ENCODE measurements at places on chromosomes 1 and 21. TPM values are rescaled to one million over a fixed set of nuclear protein-coding genes. Genes with fewer than 3 reads are reported as not detected.

The KCNJ6 gene
- total RNA-seq: 0.06 TPM

The TMEM54 gene
- total RNA-seq: 18.8 TPM

The SV2A gene
- total RNA-seq: 4.8 TPM

The SLC6A17 gene
- total RNA-seq: 0.44 TPM

DNA sequence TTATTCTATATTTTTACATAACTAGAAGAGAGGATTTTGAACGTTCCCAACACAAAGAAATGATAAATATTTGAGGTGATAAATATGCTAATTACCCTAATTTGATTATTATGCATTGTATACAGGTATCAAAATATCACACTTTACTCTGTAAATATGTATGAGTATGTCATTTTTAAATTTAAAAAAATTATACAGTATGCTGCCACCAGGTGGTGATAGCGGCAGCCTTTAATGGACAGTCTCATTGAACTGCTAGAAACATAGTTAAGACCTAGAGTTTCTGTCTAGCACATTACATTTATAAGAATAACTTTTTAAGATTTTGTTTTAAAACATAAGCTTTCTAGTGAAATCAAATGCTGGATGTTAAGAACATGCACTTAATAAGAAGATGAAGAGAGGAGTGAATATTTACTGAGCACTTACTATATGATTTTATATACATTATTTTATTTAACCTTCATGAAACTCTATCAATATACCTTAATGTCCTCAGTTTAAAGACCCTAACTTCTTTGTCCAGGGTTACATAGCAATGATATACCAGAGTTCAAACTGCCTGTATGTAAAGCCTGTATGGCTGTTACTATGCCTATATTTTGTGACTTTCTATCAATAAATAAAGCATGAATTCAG is 207.1 kb downstream of the NUF2 start:
- no peaks in the 10 kb centered on the region for H3K4me1 ChIP-seq
- no peak overlapping the region for H3K4me3 ChIP-seq
- no peak overlapping the region for H3K27ac ChIP-seq

DNA sequence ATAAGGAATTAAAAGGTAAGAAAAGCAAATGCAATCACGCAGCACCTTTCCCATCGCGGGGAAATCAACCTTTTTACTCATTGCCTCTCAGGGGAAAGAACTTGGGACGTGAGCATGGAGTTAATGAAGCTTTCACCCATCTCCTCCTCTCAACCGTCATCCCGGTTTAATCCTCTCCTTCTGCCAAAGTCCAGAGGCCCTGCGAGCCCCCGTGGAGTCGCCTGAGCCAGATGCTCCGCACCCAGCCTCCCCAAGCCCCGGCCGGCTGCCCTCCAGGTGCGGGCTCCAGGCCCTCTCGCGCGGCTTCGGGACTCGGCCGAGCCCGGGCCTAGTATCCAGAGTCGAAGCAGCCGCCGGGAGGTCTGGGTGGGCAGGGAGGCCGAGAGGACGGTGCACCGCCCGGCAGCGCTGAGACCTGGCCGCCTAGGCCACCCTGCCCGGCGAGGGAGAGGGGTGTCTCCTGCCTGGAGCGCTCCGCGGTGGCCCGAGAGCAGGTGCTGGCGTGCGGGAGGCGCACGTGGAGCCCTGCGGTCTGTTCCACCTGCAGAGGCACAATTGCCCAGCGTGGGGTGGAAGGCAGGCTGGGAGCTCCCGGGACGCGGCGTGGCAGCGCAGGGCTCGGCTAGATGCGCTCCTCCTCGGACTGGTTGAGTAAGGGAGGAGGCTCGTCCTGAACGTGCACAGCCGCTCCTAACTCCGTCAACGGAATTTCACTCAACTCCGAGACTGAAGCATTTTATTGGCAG is 218.5 kb downstream of the SDCCAG8 start:
- no peaks in the 10 kb centered on the region for H3K27me3 ChIP-seq
- H3K27ac ChIP-seq: no peak overlapping the region
- H3K36me3 ChIP-seq: no peaks in the 10 kb centered on the region
- no peak for DNase-seq
- H3K4me1 ChIP-seq: peaks cover 23% of the 10 kb centered on the region

GRCh38 chr1:77975907-77976306 is 3.0 kb downstream of the FUBP1 start:
- H3K27ac ChIP-seq: peak overlapping the region; percentile 99
- peaks cover 55% of the 10 kb centered on the region for H3K4me1 ChIP-seq
- no peak overlapping the region for H3K4me3 ChIP-seq
- H3K36me3 ChIP-seq: no peaks in the 10 kb centered on the region
- no peak for DNase-seq

DNA sequence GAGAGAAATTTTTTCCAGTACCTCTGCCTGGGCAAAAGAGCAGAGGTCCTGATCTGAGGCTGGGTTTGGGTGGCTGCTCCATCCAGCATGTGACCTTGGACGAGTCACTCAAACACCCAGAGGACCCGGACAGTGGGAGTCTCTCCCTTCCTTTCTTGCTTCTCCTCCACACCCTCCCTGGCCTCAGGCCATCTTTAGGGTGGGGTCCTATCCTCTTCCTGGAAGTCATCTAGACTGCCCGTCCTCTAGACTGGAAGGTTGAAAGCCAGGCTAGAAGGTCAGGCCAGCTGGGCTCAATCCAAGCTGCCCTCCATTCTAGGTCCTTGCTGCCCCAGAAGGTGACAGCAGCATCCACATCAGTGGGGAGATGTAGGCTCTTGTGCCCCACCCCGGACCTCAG is 599.5 kb downstream of the MATN1 start:
- H3K27ac ChIP-seq: no peak overlapping the region
- H3K4me1 ChIP-seq: no peaks in the 10 kb centered on the region
- no peak overlapping the region for H3K4me3 ChIP-seq
- H3K36me3 ChIP-seq: no peaks in the 10 kb centered on the region
- H3K27me3 ChIP-seq: no peaks in the 10 kb centered on the region

DNA sequence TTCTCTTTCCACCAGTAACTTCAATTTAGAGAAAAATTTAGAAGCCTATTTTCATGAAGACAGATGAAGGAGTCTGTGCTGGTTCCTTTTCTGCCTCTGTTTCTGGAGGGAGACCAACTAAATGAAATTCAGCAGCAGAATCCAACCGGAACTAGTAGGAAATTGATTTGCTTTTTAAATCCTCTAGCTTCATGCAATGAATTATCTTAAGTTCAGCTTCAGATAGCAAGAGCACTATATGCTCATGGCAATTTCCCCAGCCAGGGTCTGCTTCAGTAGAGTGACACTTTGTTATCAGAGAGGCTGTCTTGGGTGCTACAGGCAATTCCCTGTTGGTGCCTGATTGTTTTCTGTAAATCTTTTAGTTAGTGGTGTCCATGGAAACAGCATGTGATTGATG is 189.7 kb downstream of the SLC35F3 start:
- H3K4me3 ChIP-seq: no peak overlapping the region
- H3K36me3 ChIP-seq: no peaks in the 10 kb centered on the region
- DNase-seq: no peak
- H3K27me3 ChIP-seq: no peaks in the 10 kb centered on the region

DNA sequence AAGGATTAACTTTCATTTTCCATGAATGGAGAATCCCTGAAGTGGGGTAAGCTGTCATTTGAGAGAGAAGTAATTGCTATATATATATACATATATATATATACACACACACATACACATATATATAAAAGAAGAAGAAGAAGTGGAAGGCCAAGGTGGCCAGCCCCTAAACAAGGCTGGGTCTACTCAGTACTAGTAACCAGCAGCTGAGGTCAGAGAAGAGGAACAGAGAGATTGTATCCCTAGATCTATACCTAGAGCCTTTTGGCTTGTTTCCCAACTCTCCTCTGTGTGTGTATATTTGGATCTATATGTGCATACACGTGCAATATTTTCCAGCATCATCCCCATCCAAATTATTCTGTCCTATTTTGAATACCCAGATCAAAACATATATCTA is 5.2 kb downstream of the TNFSF4 start:
- H3K36me3 ChIP-seq: no peaks in the 10 kb centered on the region
- no peaks in the 10 kb centered on the region for H3K27me3 ChIP-seq
- no peak for DNase-seq
- no peak overlapping the region for H3K4me3 ChIP-seq
- peaks cover 3% of the 10 kb centered on the region for H3K4me1 ChIP-seq
- H3K27ac ChIP-seq: no peak overlapping the region

DNA sequence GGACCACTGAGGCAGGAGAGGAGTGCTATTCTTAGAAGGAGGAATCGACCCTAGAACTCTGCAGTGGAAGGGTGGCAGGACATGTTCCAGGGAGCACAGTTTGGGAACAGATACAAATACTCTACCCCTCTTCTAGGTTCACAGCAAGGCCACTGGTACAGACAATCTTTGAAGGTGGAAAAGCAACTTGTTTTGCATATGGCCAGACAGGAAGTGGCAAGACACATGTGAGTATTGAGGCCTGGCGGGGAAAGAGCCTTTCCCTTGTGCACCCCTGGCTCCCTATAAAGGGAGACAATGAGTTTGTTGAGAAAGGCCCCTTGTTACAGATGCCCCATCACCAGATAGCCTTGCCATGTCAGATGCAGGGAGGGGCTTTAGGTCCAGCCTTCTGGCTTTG is 17.8 kb downstream of the KIF2C start:
- no peak for DNase-seq
- H3K36me3 ChIP-seq: no peaks in the 10 kb centered on the region
- H3K4me1 ChIP-seq: no peaks in the 10 kb centered on the region
- H3K4me3 ChIP-seq: no peak overlapping the region
- H3K27ac ChIP-seq: no peak overlapping the region
- no peaks in the 10 kb centered on the region for H3K27me3 ChIP-seq

GRCh38 chr1:187313115-187313514 is 484.4 kb downstream of the PLA2G4A start:
- H3K4me3 ChIP-seq: no peak overlapping the region
- no peaks in the 10 kb centered on the region for H3K27me3 ChIP-seq
- no peak overlapping the region for H3K27ac ChIP-seq
- DNase-seq: no peak
- H3K4me1 ChIP-seq: no peaks in the 10 kb centered on the region

DNA sequence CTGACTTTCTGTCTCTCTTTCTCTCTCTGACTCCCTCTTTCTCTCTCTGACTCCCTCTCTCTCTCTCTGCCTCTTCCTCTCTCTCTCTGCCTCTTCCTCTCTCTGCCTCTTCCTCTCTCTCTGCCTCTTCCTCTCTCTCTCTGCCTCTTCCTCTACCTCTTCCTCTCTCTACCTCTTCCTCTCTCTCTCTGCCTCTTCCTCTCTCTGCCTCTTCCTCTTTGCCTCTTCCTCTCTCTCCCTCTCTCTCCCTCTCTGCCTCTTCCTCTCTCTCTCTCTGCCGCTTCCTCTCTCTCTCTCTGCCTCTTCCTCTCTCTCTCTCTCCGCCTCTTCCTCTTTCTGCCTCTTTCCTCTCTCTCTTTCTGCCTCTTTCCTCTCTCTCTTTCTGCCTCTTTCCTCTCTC is 18.6 kb upstream of the ANKRD45 start:
- DNase-seq: no peak
- peaks cover 3% of the 10 kb centered on the region for H3K27me3 ChIP-seq
- H3K4me3 ChIP-seq: no peak overlapping the region
- H3K36me3 ChIP-seq: no peaks in the 10 kb centered on the region

DNA sequence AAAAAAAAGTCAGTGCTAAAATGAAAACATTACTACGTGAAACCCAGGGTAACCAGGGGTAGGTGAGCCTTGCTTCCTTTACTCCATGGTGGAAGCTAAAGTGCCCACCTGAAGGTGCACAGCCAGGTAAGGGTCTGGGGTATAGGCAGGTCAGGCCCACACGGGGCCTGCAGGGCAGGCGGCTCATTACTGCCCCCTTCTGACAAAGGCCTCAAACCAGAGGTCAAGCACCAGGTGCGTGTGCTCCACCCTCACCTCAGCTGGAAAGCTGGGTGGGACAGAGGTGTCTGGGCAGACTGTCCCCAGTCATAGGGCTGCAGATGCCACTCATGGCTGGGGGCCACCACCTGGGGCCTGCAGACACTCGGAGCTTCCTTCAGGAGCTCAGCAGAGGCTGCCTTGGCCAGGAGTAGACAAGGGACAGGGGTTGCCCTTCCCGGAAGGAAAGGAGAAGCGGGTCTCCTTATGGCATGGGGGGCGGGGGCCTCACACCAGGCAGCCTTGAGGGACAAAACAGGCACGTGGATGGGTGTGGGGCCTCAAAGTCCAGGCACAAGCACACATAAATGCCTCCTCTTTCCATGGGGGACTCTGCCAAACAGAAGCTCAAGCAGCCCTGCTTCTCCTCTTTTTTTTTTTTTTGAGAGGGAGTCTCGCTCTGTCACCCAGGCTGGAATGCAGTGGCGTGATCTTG is 36.2 kb downstream of the ACOT7 start:
- H3K4me3 ChIP-seq: no peak overlapping the region
- DNase-seq: no peak
- H3K4me1 ChIP-seq: peaks cover 34% of the 10 kb centered on the region
- no peaks in the 10 kb centered on the region for H3K27me3 ChIP-seq
- no peaks in the 10 kb centered on the region for H3K36me3 ChIP-seq

GRCh38 chr1:59061876-59062275 is 235.0 kb upstream of the FGGY start:
- no peaks in the 10 kb centered on the region for H3K36me3 ChIP-seq
- no peaks in the 10 kb centered on the region for H3K27me3 ChIP-seq
- H3K27ac ChIP-seq: no peak overlapping the region
- peak; percentile 48 for DNase-seq
- H3K4me1 ChIP-seq: peaks cover 31% of the 10 kb centered on the region
- no peak overlapping the region for H3K4me3 ChIP-seq

DNA sequence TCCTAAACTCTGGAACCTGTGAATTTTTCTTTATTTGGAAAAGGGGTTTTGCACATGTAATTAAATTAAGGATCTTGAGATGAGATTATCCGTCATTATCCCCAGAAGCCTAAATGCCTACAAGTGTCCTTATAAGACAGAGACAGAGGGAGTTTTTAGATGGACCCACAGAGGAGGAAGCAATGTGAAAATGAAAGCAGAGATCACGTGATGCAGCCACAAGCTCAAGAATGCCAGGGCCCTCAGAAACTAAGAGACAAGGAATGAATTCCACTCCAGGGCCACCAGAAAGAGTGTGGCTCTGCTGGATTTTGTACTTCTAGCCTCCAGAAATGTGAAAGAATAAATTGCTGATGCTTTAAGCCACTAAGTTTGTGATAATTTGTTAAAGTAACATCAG is 183.6 kb upstream of the UBE2U start:
- peak; percentile 32 for DNase-seq
- no peaks in the 10 kb centered on the region for H3K4me1 ChIP-seq
- no peak overlapping the region for H3K27ac ChIP-seq
- H3K27me3 ChIP-seq: no peaks in the 10 kb centered on the region
- H3K36me3 ChIP-seq: no peaks in the 10 kb centered on the region

DNA sequence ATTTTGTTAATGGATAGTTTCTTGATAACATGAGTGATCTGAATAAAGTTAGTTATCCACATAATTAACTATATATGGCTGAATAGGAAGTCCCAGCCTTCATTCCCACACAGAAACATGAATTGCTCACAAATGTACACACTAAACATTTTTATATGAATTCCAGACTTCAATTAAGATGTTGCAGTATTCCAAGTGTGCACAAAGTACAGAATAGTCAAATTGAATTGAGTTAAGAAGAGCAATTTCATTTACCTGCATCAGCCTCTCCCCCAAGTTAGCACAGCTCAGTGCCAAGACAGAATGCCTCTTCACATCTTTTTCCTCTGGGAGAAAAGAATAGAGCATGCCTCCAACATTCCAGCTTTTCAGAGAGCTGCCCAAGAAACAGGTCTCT is 207.0 kb upstream of the SAMSN1 start:
- no peak overlapping the region for H3K4me3 ChIP-seq
- no peaks in the 10 kb centered on the region for H3K36me3 ChIP-seq
- no peak overlapping the region for H3K27ac ChIP-seq
- DNase-seq: no peak

All from adrenal gland (tissue), 19 donors.